ENCODE measurements at places on chromosomes 1 and 21.

GRCh38 chr1:213055767-213056166 lies 4.7 kb downstream of the RPS6KC1 start:
- DNase-seq, result no peak

- DNase-seq, result no peak
Observed at GRCh38 chr1:159775716-159776115, 5.0 kb upstream of the DUSP23 start.

DNA sequence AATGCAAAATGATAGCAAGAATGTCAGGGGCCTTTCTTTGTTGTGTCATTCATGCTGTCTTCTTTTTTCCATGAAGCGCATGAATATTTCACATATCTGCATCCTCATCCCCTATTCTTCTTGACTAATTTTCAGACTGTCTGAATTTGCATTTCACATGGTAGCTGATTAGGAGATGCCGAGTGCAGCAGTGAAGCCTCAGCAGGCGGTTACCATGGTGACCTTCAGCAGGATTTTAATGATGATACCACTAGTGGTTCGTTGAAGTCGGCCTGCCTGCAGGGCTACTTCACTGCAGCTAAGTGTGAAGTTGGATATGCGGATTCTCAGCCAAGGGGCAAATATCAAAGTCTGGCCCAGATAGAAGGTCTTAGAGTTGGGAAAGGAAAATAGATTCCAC lies 141.8 kb downstream of the NEK7 start:
- DNase-seq, result no peak

- DNase-seq, result no peak
Observed at GRCh38 chr21:37429356-37429755, 62.8 kb downstream of the DYRK1A start.

Measured in activated CD8-positive, alpha-beta memory T cell treated with anti-CD3 and anti-CD28 coated beads for 48 hours (primary cell).